ENCODE measurements at places on chromosomes 7 and 10.

DNA sequence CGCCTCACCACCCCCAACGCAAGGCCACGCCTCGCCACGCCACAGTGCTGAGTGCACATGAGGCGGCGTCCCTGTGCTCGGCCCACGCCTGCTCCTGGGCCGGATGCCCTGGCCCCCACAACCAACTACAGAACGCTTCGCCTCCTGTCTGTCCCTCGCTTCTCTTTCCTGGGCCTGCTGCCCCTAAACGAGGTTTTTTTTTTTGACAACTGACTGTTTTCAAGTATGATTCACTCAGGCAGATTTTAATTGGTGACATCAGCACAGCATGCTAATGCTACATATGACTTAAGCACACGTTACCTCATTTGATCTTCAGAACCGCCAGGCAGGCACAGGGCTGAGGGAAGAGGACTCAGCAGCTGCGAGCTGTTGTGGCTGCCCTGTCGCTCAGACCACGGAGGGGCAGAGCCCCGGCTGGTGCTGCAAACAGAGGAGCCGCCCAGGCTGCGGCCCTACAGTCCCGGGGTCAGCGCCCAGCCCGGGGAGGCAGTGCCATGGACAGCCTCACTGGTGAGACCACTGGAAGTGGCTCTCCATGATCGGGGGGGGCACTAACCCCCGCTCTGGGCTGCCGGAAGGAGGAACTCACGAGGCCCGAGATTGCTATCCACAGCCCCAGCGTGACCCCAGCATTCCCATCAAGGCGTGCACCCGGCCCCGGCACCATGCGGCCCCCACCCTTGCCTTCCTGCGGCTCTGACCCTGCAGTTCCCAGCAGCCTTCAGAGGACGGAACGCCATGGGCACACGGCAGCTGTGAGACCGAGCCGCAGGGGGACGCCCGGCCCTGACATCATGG is 212.8 kb downstream of the MAD1L1 start:
- DNase-seq = peak; percentile 95

- peak; percentile 65 for DNase-seq
Observed at GRCh38 chr7:45136106-45137060, 21.2 kb upstream of the RAMP3 start.

DNA sequence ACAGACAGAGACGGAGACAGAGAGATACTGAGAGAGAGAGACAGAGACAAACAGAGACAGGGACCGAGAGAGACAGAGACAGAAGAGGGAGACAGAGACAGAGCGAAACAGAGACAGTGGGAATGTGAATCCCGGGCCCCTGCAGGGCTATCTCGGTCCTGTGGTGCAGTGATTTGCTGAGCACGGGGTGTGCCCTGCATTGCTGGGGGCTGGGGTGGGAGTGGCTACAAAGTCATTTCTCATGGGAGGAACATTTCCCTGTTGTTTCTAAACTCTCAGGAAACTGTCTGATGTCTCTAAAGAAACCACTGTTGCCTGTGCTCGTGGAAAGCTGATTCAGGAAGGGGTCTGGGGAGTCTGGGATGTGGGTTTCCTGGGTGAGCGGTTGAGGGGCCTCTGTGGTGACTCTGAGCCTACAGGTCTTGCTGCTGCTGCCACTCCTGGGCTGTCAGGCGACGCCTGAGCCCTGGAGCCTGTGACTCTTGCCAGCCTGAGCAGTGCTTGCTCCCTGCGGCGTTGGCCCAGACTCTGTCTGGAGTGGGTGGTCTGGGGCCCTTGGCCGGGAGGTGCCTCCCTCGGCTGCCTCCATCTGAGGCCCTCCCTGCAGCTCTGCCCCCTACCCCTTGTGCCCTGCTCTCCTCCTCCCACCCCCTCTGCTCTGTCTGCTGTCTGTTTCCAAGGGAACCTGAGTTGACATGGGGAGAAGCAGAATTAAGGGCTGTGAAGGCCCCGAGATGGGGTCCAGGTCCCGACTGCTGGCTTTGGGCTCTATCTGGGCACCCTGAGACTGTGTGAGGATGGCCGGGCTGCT is 292.0 kb downstream of the WDR37 start:
- no peak for DNase-seq

- DNase-seq = no peak
Observed at GRCh38 chr10:27679369-27679912, 66.2 kb downstream of the MKX start.

- DNase-seq = peak; percentile 51
Observed at GRCh38 chr7:92461027-92462003, 14.0 kb downstream of the GATAD1 start.

- no peak for DNase-seq
Observed at GRCh38 chr7:8491106-8491505, 57.7 kb downstream of the NXPH1 start.

- peak; percentile 25 for DNase-seq
Observed at GRCh38 chr7:75072981-75073283, 670 bp downstream of the RCC1L start.

GRCh38 chr10:5619362-5620211 is 46.8 kb downstream of the ASB13 start:
- peak; percentile 56 for DNase-seq

- no peak for DNase-seq
Observed at GRCh38 chr10:31804352-31804810, 124.2 kb downstream of the ARHGAP12 start.

- no peak for DNase-seq
Observed at GRCh38 chr10:97277551-97277950, 14.9 kb downstream of the ARHGAP19 start.

DNA sequence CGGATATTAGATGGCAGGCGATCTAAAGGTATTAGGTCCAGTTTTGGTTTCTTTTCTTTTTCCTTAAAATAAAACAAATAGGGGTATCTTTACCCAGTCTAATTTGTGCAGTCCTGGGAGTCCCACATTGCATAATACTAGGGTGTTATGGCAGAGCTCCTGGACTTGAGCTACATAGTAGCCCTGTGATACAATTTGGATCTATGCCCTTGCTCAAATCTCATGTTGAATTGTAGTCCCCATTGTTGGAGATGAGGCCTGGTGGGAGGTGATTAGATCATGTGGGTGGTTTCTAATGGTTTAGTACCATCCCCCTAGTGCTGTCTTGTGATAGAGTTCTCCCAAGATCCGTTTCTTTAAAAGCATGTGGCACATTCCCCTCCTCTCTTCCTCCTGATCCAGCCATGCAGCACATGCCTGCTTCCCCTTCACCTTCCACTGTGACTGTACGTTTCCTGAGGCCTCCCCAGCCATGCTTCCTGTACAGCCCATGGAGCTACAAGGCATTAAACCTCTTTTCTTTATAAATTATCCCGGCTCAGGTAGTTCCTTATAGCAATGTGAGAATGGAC is 141.9 kb downstream of the RPS24 start:
- DNase-seq = no peak

DNA sequence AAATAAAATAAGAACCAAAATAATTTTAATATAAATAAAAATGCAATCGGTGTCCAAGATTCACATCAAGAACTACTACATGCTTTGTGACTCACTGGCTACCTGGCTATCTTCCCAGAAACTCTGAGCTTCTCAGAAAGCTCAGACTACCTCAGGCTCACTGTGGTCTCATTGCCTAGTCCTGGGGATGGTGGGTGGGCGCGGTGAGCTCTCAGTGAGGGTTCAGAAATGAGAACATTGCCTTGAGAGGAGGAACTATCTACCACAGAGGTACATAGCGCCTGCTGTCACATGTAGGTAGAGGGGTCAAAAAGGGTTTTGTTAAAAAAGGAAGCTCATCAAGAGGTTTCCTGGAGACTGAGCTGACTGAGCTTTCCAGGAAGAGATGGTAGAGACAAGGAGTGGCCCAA is 108.0 kb downstream of the WDFY4 start:
- DNase-seq = peak; percentile 72

DNA sequence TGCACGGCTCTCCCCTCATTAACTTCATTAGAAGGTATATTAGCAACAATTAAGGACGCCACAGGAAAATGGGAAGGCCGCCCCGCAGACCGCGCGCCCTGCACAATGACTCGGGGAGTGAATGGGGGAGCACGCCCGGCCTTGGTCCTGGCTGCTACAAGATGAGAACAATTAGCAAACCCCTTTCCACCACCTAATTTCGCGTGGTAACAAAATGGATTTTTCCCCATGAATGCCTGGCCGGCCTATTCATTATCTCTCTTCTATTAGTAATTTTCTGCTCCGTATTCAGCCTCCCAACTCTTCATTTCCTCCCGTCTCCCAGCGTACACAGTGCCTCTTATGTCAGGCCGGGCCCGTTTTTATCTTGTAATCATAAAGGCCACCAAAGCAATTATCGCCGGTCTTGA is 346.9 kb downstream of the DNAJB6 start:
- DNase-seq = no peak

DNA sequence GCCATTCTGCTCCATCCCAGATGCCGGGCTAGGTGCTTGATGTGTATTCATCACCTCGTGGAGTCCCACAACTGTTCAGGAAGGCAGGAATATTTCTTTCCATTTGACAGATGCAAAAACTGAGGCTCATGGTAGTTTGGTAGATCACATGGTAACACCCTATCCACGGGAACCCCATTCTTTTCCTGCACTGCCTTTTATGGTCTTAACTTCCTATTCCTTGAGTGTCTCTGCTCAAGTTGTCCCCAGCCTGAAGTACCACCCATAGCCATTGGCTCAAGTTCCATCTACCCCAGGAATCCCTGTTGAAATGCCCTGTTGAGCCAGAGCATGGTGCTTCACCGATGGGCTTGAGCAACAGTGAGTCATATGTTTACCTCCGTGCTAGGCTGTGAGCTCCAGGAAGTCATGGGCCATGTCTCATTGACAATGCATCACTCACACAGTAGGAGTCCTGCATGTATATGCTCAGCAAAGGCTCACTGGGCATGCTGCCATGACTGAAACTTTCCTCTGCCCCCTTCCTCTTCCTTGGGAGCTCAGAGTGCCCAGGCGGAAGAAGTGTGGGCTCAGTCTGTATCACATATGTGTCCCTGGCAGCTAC is 71.7 kb upstream of the ADAM12 start:
- peak; percentile 96 for DNase-seq

DNA sequence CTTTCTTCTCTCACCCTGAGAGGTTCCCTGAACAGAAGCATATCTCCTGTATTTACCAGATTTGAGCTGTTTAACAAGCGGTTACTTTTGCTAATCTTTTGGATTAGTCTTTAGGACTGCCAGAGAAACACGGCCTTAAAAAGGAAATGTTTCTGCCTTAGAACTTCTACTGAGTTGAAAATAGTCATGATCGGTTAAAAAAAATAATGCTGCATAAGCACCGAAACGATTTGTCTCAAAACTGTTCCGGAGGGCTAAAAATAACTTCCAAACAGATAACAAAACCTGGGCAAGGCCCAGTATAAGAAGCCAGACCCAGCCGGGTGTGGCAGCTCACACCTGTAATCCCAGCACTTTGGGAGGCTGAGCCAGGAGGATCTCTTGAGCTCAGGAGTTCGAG is 43.3 kb upstream of the CYTH3 start:
- no peak for DNase-seq

GRCh38 chr7:41438705-41439514 is 264.0 kb downstream of the INHBA start:
- no peak for DNase-seq

DNA sequence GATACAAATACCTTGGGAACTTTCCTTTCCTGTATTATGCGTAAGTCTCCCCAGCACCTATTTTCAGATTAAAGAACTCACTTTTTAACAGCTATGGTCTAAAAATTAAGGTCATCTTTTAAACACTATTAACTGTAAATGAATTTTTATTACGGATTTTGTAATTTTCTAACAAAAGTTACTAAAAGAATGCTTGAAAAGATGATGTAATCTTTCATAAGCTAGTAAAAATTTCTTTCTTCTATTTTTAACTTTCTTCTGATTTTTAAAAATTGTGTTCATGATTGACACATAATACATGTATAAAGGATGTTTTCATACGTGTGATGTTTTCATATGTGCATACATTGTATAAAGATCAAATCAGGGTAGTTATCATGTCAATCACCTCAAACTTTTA is 291.2 kb upstream of the MBL2 start:
- DNase-seq = no peak

All from astrocyte of the spinal cord (primary cell).